ENCODE measurements at places on chromosomes 4 and X.

DNA sequence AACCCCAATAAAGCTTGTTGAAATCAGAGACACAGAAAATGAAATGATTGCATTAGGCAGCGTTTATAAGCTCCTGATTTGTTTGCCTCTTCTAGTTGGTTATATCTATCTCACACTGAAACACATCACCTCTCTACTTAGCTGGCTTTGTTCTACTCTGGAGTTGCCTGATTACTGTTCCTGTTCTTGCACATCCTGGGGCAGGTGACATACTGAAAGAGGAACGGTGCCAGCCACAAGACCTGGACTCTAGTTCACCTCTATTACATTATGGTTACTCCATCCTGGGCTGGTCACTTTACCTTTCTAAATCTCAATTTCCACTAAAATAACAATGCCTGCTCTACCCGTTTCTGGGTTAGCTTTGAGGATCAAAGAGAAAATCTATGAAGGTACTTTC, 47.9 kb downstream of the TRIM2 start:
- DNase-seq: no peak

DNA sequence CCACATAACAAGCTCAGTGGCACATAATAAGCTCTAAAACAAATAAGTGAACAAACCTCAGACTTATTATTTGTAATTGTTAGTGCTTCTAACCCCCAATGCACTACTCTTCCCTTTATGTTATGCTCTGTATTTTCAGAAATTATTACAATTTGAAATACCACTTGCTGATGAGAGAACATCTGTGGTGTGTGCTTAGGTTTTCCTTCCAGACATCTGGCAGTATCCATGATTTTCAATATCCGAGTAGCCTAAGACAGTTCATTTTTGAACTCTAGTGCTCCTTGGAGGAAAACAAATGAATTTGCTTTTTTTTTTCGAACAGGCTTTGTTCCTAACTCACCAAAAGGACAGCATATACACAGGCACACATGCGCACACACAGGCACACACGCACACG, 278.7 kb upstream of the CLNK start:
- no peak for DNase-seq

DNA sequence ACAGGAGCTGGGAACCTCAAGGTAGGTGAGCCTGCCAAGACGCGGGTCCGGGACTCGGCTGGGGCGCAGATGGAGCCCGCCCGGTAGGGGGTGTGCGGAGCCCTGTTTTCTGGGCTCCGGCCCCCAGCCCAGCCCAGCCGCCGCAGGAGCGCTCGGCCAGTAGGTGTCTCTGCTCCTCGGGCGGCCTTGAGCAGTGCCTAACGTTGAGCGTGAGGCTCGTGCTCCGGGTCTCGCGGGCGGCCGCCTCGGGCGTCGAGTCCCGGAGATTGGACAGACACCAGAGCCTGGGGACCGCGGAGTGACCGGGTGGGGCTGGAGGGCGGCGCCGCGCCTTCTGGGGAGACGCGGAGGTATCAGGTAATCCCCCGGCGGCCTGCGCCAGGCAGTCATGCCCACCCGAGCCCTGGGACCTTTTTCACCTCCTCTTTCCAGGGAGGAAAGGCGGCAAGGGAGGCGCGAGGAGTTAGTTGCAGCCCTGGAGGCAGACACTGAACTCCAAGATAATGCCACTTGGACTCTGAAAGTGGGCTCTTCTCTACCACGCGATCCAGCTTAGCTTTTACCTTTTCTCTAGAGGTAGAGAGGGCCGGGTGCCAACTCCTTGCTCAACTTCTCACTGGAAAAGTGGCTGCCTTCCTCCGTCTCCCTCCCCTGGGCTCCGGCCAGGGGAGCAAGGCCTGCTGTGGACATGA, 14.5 kb upstream of the FGG start:
- peak; percentile 43 for DNase-seq

DNA sequence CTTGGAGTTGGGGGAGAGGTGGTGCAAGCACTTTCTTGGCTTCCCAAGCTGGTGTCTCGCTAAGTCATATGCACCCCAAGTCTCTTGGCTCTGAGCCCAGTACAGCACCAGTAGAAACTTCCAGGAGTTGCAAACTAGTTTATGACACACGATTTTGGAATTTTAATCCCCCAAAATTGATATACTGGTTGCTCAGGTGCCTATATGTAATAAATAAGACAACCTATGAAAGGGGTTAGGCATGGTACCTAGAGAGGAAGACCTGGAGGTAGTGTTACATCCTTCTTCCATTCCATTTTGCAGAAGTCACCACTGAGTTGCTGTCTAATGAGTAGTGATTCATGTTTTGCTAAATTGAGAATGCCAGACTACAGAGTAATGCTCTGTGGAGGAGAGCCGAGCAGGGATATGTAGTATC, 4.3 kb upstream of the SLC4A4 start:
- peak; percentile 69 for DNase-seq

GRCh38 chrX:144627947-144628346, 619.4 kb upstream of the SPANXN1 start:
- DNase-seq: no peak

DNA sequence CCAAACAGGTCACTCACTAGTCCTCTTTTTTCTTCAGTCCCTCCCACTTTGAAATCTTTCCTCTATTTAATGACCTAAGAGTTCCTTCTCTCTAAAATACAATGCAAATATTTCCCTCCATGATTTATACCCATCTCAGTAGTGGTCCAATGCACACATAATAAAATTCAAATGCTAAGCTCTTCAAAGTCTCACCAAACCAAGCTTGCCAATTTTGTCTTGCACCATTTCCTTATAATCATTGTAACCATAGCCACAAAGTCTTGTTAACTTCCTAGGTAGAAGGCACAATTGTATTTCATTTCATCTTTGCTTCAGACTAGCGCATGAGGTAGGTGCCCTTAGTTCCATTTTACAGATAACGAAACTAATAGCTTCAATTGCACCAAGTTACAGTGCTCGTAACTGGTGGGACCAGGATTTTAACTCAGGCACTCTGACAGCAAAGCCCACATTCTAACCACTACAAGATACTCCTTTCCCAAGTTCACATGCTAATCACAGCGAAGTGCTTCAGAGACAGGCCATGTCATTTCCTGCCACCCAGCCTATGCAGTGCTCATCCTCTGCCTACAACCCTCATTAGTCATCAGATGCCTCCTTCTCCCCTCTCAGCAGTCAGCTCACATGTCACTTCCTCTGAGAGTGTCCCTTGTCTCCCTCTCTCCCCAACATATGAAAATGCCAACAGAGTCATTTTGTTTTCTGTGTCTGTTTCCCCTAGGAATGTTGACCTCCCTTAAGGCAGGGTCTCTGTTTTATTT, 66.9 kb upstream of the PPARGC1A start:
- no peak for DNase-seq

All from fibroblast of lung (primary cell).